ENCODE measurements at places on chromosomes 5 and 9.

DNA sequence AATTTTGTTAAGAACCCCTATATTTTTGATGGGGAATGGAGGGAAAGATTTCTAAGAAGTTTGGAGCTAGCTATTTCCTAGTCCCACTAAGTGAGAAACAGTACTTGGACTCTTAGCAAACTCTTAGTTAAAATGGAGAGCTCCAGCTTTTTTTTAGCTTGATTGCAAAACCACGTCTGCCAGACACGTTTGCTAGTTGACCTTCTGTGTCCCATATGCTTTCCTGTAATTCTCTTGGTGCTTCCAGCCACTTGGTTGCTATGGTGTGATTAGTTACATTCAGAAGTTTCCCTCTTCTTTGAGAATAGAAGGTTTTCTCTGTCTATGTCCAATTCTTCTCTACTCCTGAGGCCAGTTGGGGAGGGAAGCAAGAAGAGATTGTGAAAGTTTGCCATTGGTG is 417.0 kb upstream of the TLE4 start:
- DNase-seq = no peak

DNA sequence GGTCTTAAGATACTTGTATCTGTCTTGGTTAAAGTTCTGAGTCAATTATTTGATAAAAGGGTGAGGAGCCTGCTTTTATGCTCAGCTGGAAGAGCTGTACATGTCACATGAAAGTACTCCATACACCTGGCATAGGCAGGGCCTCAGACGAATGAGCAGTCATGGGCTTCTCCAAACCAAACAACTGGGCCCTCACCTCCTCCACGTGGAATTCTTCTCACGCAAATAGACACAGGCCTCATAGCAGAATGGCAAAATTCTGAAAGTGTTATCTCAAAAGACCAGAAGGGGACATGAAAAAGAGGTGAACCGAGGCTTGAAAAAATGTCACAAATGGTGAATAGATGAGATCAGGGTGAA is 48.6 kb downstream of the FAM240B start:
- DNase-seq = no peak

DNA sequence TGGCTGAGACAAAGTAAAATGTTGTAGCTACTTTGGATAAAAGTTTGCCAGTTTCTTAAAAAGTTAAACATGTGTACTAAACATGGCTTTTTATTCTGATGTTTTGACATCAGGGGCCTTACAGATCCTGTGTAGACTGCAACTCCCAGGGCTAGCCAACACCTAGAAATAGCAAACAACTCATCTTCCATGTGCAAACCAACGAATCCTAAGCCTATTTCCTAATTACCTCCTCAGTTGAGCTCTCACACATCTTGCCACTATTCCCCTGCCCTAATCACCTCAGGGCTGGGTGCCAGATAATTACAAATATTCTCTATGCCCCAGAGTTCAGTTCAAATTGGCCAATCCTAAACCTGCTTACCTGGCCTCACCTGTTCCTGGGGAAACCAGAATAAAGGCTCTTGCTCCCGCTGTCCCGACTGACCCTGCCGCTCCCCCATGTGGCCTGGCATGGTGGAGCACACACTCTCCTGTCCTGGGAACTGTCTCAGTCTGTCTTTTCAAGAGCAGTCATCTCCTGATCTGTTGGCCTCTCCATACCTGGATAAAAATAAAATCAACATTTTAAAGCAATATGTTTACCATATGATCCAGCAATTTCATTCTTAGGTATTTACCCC is 37.1 kb upstream of the FAM169A start:
- DNase-seq = no peak

GRCh38 chr9:68668127-68668526 is 36.9 kb upstream of the PIP5K1B start:
- no peak for DNase-seq

GRCh38 chr5:50697739-50698138 is 31.3 kb downstream of the PARP8 start:
- no peak for DNase-seq

DNA sequence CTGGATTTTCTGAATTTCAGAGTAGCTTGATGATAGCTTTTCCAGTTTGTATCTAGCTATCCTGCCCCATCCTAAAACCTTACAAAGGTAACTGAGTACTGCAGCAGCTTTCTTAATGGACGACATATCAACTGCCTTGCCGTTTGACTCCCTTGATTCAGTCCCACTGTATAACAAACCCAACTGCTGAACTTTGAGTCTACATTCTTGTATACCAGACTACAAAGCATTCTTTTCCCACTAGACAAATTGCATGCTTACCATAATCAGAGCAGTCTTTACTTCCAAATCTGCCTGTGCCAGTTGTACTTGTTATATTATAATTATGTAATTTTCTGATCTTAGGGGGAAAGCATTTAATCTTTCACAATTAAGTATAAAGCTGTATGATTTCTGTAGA is 47.3 kb downstream of the ANKRD31 start:
- no peak for DNase-seq

- DNase-seq = no peak
Measured at GRCh38 chr5:2200261-2200950, 317.7 kb upstream of the IRX4 start.

DNA sequence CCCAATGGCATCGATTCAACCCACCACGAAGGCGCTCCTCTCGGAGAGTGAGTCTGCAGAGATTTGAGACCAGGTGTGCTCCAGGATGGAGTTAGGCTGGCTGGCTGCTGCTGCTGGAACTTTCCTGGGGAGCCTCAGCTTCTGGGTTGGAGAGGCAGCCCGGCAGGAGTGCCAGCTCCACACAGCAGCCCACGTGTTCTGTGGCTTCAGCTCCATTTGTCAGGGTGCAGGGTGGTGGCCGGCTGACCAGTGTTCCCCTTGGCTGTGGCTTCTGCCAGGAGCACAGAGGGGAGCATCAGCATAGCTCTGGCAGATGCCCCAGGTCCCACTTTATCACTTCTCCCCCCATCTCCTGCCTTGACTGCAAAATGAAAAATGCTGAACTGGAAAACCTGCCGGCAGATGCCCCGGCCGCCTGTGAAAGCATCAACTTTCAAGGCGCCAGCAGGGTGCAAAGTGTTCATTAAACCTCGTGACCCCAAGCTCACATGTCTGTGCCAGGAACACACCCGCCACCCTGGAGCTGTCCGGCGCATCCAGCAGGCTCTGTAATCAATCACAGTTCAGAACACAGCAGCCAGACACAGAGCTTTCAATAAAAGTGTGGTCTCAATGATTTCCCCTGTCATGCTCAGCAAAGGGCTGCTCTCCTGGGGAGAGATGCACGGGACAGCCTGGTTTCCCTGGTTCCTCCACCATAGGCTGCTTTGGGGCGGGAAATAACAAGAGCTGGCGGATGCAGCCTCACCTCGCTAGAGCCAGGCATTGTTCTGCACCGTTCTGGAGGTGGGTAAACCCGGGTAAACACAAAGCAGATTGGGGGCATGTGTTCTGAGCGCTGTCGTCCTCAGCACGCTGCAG is 53.2 kb downstream of the TRIP13 start:
- DNase-seq = no peak

- no peak for DNase-seq
Measured at GRCh38 chr5:152282331-152282730, 122.7 kb downstream of the NMUR2 start.

GRCh38 chr9:79023134-79023580 is 548.6 kb upstream of the TLE4 start:
- no peak for DNase-seq

- DNase-seq = no peak
Measured at GRCh38 chr9:97535771-97536170, 34.3 kb downstream of the TMOD1 start.

- DNase-seq = no peak
Measured at GRCh38 chr9:110842986-110843385, 174.4 kb downstream of the MUSK start.

DNA sequence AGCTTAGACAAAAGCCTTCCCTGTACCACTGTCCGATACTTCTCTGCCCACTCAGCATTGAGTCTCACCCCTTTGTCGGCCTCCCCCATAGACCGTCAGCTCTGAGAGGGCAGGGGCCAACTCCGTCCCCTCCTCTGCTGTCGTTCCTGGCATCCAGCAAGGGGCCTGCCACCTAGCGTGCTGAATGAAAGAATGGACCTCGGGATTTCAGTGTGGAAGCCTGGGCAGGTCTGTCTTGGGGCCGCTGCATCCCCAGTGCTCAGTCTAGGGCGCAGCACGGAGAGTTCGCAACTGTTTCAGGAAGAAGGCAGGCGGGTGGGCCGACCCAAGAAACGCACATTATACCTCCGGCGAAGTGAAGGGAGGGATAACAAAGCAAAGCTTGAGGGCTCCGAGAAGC is 1.5 kb upstream of the TOR1B start:
- no peak for DNase-seq

DNA sequence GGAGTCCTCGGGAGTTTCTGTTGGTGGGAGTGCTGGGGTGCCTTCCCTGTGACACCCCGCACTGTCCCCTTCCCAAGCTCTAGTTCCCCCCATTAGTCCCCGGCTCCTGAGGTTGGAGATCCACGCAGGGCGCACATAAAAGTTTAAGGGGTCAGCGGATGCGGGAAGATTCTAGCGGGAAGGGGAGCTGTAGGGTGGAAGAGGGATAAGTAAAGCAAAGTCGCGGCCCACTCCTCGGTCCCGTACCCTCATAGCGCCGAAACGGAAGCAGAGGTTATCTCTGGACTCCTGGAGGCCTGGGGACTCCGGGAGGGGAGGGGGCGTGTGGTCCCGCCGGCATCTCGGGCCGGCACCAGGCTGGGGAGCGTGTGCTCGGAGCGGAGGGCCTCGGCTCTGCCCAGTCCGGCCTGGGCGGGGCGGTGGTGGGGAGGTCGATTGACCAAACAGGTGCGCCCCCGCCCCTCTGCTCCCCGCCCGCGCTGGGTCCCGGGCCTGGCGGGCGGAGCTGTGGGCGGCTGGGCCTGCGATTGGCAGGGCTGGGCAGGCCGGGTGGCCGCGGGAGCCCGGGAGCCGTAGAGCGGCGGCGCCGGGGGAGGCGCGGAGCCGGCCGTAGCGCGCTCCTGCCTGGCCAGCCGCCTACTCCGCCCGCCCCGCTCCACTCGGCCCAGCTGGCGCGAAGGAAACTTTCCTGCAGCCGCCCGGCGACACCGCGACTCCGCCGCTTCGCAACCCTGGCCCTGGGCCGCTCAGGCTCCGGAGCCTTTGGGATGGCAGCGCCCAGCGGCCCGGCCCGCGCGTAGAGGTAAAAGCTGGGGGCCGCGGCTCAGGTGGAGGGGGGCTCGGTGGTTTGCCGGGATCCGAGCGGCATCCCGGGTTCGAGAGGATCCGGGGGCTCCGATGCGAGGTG is 52.2 kb upstream of the DAB2IP start:
- DNase-seq = no peak

DNA sequence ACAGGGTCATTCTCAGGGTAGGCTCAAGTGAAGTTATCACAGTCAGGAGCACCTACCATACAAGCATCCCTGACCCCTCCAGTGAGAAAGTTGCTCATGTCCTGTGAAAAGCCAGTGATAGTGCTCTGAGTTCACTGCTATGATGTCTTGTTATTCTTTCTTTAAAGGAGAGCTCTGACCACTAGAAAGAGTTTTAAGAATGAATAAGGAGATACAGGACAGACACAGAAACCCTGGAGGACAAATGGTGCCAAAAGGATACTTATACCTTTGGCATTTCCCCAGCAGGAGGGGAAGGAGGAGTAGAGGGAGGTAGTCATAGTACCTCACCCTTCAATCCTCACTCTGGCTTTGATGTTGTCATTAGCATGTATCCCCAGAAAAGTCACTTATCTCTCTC is 84.0 kb upstream of the AGXT2 start:
- DNase-seq = no peak

GRCh38 chr9:131727184-131727759 is 12.6 kb downstream of the RAPGEF1 start:
- DNase-seq = no peak

GRCh38 chr5:73066466-73066865 is 53.9 kb upstream of the TMEM171 start:
- no peak for DNase-seq

DNA sequence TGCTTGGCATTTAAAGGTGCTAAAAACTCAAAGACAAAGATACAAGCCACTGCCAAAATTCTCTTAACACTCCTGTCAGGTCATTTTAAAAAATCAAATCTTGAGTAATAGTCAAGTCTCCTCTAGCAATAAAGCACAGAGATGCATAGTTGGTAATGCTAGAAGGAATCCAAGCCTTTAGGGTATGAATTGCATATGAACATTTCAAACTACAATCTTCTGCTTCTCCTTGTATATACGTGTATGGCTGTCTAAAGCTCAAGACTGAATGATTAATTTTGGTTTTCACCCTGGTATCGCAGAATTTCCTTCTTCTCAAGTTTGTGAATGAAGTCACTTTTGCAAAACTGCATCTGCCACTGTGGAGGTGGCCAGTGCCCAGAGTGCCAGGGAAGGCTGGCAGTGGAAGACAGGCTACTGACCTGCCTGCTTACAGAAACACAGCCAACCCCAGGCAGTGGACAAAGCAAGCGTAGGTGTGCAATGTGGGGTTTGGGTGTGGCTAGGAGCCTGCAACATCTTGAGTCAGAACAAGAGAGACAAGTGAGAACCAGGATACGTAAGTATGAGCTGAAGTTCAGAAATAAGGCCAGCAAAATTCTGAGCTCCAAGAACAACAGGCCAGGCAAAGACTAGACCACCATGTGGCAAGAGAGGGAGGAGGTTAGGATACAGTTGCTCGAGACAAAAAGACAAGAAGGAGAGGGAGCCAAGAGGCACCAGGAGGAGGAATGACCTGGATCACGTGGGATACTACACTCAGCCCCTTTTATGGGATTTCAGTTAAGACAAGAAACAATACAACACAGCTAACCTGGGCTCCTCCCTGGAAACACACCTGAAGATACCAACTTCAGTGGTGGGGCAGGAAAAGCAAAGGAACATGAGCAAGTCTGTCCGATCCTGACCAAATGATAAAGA is 22.6 kb downstream of the MYO10 start:
- no peak for DNase-seq

DNA sequence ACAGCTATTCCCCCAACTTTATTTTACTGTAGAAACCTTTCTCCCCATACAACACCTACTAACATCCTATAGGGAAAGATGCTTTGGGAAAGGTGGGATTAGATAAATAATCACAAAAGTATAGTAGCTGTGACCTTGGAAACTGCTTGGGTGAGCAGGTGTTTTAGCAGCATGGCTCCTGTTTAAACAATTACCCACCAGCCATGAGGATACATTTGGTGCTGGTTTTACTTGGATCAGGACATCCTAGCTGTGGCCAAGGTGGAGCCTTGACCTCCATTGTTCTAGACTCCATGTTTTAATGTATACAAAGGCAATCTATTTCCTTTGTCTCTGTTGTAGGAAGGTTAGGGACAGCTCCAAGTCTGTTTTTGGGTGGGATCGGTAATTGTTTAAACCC is 56.8 kb upstream of the ALDH1B1 start:
- no peak for DNase-seq
